ENCODE measurements at places on chromosomes 2 and 18. TPM values are rescaled to one million over a fixed set of nuclear protein-coding genes. Genes with fewer than 3 reads are reported as not detected.

Gene GKN1
- polyA plus RNA-seq: not detected

DNA sequence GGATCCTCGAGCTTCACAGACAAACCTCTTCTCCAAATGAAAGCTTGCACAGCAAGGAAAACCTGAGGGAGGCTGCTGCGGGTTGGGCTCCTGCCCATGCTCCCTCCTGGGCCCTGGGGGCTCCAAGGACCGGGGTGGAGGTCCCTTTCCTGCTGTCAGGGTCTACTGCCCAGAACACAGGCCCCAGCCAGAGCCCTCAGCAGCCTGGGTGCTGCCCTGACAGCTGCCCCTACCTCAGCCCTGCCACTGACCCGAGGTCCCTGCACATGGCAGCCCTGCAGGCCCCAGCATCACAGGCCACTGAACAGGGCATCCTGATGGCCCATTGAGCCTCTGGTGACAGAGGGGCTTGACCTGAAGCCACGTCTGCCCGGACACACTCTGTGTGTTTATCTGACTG, 41.0 kb downstream of the CROCC2 start:
- DNase-seq: no peak

DNA sequence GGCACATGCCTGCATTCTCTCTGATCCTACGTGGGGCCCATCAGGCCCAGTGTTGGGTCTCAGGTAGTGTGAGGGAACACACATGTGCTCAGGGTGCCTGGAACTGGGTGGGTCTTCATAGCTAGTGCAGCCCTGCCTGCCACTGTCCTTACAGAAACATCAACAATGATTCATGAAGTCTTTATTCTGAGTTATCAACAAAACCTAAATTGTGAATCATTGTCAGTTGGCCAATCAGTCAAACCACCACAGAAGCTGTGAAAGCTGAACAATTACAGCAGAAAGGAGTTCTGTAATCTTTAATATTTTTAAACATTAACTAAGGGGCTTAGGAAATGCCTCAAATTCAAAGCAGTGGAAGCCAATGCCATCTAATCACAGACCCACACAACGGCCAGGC, 82.8 kb upstream of the ZNF521 start:
- DNase-seq: no peak

- no peak for DNase-seq
Measured at GRCh38 chr18:3305354-3305762, 43.4 kb downstream of the MYL12B start.

DNA sequence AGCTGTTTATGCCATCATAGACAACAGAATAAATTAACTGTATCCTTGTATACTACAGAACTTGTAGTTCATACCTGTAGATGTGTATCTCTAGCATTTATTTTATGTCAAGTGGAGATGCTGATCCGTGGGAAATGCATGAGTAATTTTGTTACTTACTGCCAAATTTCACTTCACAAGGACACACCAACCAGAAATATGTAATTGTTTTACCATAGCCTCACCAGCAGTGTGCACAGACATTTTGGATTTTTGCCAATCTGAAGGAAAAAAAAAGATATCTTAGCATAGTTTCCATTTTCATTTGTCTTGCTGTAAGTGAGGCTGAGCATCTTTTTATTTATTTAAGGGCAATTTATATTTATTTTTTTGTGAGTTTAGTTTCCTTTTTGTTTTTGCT, 265.1 kb upstream of the OSR1 start:
- DNase-seq: no peak

DNA sequence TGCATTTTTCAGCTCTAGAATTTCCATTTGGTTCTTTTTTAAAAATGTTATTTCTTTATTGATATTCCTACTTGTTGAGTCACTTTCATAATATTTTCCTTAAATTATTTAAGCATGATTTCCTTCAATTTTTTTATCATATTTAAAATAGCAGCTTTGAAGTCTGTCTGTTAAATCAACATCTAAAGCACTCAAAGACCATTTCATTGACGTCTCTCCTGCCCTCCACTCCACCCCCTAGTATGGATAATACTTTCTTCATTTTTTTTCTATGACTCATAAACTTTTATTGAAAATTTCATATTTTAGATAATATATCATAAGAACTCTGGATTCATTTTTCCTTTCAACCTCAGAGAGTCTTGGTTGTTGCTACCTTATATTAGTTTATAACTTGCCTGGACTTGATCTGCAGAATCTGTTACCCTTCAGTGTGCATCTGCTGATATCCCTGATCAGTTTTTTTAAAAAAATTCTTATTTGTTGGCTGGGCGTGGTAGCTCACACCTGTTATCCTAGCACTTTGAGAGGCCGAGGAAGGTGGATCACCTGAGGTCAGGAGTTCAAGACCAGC, 59.0 kb upstream of the ZNF396 start:
- DNase-seq: no peak

DNA sequence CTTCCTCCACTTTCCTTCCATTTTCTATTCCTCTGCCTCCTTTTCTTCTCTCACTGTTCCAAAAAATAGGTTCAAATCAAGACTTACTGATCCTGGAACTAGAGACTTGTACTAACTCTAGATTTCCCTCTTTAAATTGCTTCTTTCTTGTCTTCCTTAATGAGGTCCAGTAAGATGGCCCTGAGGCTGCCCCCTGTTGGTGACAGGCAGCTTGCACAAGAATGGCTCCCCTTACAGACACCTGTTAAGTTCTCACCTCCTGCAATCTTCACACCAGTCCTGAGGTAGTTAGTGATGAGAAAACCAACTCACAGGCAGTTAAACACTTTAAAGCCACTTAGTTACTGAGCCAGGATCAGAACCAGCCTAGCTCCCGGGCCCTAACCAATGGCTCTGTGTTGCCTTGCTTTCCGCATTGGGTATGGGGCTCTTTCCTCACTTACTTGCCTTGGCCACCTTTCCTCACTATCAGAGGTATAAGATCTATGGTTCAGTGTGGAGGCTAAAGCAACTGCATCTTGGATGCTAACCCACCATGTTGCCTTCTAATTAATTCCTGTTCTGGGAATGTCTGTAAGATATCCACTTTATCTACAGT, 130.6 kb downstream of the AKAIN1 start:
- DNase-seq: no peak

- DNase-seq: no peak
Measured at GRCh38 chr2:206521612-206522011, 78.3 kb downstream of the ADAM23 start.
